ENCODE measurements at places on chromosomes 1 and 21. TPM values are rescaled to one million over a fixed set of nuclear protein-coding genes. Genes with fewer than 3 reads are reported as not detected.

DNA sequence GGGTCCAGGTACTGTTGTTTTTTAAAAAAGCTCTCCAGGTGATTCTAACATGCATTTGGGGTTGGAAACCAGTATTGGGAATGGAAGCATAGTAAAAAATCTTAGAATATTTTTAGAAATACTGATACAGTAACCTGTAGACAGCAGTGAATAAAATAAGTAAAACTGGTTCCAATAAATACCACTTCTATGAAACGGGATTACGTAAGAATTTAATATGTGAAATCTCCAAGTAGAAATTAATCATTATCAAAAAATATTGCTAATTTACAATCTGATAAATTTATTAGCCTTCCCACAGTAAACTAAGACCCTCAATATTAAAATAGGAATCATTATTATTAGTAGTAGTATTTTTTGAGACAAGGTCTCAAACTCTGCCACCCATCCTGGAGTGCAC lies 177.5 kb downstream of the COP1 start:
- DNase-seq, result no peak

DNA sequence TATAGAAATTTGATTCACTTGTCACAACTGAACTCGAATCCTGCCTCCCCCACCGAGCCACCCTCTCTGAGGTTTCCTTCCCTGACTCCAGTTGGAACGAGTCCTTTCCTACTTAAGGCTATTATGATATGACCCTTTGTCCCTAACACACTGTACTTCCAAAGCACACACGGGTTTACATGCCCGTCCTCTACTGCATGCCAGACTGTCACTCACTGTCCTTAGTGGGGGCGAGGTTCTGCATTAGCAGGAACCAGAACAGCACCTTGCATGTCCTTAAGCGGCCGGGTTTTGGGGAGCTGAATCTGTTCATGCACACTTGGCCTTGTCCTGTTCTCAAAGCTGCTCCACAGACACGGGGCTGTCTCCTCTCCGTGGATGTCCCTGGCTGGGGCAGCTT lies 164.6 kb upstream of the KCNJ6 start:
- DNase-seq, result no peak

- DNase-seq, result no peak
These were observed 97.6 kb downstream of the APP start for GRCh38 chr21:26072666-26073615.

DNA sequence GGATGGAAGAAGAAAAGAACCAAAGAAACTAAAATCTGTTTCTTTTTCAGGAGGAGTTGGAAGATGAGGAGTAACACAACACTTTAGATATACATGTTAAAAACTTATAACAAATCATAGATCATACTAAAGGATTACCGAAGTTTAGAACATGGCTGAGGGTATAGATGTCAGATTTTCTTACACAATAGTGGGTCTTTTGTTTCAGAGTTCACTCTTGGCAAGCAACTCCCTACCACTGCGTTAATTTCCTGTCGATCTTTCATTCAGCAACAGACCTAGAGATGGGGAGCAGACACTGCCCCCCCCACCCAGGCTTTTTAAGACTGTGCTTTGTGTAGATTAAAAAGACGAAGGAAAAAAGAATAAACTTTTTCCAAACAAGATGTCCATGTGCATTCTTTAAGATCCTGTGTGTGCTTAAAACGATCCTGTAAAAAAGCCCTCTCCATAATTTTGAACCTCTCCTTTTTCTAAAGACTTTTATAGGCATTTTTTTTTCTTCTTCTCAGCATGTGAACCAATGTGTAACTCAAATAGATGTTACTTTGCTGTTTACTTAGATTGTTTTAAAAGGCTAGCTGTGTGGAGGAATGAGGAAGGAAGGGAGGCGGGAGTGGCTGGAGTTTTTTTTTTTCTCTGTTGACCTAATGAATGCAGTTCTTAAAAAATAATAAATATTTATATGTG lies 50.4 kb downstream of the NFIA start:
- DNase-seq, result no peak

Gene RGS13
- not detected for total RNA-seq

Gene DIRAS3
- not detected for total RNA-seq

Gene ATAD3C
- 0.05 TPM for total RNA-seq

Gene CADM3
- not detected for total RNA-seq

Measured in NCI-H460 (cell line).